T-cell (primary cell): ENCODE measurements at places on chromosomes 3 and 15.
A peak's percentile ranks its signal among the peaks of the same experiment; 100 is the strongest.

DNA sequence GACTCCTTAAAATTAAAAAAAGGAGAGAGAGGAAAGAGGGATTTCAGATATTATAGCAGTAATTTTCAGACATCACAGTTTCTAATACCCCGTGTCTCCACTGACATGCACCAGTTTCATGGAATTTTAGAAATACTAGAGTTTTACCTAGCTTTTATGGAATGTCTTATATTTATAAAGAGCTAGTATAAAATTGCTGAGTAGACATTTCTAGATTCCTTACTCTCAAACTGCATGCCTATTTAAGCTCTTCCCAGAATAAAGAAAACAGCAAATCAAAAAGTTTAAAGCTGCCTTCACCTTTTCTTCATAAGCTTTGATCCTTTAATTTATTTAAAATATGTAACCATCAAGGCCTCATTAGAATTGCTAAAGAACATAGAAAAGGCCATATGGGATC is 247.4 kb upstream of the IL12A start:
- DNase-seq: no peak

- DNase-seq: no peak
Measured at GRCh38 chr3:36743826-36744225, 20.5 kb downstream of the DCLK3 start.

GRCh38 chr3:131658771-131659170 is 156.0 kb upstream of the MRPL3 start:
- DNase-seq: no peak

DNA sequence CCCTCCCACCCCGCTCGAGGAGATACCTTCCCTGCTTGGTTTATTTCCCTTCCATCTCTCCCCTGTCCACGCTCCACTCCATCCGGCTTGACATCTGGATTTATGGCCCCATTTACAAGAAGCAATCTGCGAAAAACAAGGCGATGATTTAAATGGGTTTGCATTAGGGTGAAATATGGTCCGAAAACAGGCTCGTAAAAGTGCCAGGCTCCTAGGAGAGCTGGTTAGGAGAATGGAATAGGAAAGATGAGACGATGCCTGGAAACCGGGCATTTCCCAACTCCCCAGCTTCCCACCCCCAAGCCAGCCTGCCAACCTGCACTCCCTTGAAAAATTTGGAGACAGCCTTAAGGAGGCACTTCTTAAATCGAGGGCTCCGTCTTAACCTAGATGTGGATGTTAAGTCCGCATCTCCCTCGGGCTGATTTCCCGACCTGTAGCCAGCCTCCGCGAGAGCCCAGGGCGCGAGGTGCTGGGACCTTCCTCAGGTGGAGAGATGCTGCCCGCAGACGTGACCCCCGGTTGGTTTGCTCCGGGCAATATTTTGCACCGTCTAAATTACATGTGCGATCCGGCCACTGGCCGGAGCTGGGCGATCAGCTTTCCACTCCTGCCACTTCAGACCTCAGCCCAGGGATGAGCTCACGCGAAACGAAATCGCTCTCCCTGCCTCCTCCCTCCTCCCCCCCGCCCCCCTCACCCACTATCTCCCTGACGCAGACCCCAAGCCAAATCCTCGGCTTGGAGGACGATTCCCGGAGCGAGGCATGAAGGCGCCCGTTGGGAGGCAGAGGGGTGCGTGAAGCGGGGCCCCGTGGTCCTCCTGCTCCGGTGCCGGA is 1.3 kb downstream of the GRM7 start:
- no peak for DNase-seq

DNA sequence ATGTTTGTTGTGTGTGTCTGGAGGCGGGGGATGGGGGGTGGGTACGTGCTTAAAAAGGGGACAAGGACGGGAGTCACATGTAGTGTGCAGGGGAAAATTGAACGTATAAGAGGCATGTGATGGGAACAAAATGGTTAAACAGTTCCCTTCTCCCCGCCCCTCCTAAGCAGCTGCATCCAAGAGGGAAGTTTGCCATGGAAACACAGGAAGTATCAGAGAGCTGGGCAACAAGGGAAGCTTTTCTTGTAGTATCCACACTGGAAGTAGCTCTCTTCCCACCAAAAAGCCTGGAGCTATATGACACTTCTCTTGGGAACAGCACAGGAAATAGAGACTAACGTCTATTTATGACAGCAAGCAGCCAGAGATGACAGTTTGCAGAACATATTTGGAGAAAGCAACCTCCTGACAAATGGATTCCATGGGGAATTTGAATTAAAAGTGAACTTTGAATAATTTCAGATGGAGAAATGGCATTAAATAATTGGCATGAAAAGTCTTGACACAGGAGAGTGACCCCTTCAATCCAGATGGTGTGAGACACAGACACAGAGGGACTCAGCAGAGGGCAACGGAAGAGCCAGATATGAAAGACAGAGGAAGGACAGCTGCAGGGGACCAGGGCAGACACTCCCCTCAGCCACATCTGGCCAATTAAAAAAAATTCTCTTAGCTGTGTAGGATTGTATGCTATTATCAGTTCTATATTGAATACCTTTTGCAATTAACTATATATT is 294.2 kb upstream of the TBL1XR1 start:
- DNase-seq: no peak

GRCh38 chr3:69142090-69142489 is 19.7 kb upstream of the LMOD3 start:
- DNase-seq: no peak

- no peak for DNase-seq
Measured at GRCh38 chr15:58053315-58054153, 12.0 kb downstream of the ALDH1A2 start.

- no peak for DNase-seq
Measured at GRCh38 chr3:136270179-136270578, 20.0 kb downstream of the PCCB start.

GRCh38 chr15:101652098-101652785 is at the start of gene TM2D3:
Gene TM2D3 (minus strand): TSS chr15:101652381. CDS start chr15:101652361, 20 bp downstream.
- peak; percentile 95 for DNase-seq

DNA sequence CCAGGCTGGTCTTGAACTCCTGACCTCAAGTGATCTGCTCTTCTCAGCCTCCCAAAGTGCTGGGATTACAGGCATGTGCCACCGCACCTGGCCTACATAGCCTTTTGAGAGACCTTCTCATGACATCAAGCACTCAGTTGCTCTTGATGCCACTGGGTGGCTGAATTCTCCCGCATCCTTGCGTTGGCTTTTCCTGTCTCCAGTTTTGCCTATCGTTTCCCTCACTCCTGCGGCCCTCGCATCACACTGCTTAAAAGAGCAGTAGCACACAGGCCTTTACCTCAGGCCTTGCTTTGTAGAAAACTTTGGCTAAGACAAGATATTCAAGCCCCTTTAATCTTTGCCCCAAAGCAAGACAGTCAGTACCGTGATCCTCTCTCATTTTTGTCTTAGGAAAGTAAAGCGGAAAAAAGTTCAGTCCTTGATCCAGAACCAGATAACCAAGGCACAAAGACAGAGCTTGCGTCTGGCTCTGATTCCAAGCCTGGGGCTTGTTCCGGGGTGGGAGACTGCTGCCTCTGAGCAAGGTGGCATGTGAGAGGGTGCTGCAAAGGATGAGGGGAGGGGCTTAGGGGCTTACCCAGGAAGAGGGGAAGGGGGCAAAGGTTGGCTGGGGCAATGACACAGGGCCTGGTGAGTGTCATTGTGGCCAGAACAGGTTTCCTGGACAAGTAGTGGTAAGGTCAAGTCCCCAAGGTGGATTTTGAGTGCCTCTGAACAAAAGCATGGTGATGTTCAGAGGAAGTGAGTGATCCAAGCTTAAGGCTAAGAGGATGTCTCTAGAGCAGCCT is 175.0 kb upstream of the TLE3 start:
- DNase-seq: no peak

GRCh38 chr15:89749951-89750559 is 994 bp downstream of the MESP1 start:
- DNase-seq: peak; percentile 7

- no peak for DNase-seq
Measured at GRCh38 chr3:111904376-111905241, 45.5 kb downstream of the PHLDB2 start.

- DNase-seq: no peak
Measured at GRCh38 chr3:50583897-50584296, 14.6 kb downstream of the HEMK1 start.

- no peak for DNase-seq
Measured at GRCh38 chr3:155426524-155427230, 133.2 kb upstream of the STRIT1 start.

DNA sequence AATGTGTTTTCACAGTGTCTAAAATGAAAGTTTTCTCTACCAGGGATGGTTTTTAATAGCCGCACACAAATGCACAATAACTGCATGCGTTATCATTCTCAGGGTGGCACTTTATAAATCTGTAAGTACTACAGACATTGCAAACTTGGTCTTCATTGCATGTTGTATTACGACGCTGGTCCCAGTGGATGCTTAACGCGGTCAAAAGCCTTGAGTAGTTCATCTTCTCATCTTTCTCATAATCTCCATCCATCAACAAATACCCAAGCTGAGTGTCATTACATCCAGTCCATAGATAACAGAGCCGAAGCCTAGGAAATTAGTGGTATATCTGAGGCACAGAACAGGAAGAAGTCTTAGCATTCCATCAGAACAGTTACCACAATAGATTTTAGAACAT is 72.6 kb downstream of the USF3 start:
- no peak for DNase-seq

GRCh38 chr15:90885432-90886290 is 1.4 kb downstream of the FES start:
- peak; percentile 48 for DNase-seq

DNA sequence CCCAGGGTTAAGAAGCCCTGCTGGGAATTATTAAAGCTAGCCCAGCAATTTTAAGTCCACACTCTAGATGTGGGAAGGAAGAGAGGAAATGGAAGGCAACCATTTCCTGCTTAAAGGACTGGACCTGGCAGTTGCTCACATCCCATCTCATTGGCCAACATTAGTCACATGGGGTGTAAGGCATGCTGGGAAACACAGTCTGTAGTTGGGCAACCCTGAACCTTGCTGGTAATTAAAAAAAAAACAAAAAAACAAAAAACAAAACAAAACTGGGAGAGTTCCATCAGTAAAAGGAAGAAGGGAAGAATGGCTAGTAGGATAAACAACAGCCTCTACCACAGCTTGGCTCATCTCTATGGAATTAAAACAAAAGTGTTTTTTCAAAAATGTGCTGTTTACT is 136.0 kb downstream of the VGLL4 start:
- no peak for DNase-seq

DNA sequence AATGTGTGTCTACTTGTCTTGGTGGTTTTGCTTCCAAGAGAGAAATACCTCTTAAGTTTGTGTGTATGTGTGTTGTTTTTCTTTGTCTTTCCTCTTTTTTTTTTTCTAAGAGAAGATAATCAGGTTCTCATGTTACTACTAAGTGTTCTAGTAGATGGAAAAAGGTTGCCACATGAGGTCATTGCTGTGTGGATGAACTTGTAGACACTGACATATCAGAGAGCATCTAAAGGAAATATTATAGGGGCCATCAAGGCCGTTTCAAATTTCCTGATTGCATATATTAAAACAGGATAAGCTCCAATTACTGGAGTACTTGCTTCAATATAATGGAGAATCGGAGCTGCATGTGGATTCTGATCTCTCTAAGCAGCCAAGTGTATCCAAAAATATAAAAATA is 747.5 kb downstream of the NR2F2 start:
- DNase-seq: no peak

DNA sequence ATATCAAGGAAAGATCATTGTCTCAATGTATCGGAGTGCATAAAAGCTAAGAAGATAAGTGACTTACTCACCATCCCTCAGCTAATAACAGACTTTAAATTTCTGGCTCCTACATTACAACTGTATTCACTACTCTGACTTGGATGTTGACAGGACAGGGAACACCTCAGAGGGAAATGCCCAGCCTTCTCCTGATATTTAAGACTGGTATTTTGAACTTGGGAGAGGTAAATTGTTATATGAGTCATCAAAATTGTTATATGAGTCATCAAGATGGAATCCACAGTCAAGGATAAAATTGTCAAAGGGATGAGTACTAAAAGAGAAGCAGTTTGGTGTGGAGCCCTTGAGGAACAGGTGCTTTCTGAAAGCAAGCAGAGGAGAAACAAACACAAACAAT is 961.4 kb downstream of the VGLL3 start:
- no peak for DNase-seq

DNA sequence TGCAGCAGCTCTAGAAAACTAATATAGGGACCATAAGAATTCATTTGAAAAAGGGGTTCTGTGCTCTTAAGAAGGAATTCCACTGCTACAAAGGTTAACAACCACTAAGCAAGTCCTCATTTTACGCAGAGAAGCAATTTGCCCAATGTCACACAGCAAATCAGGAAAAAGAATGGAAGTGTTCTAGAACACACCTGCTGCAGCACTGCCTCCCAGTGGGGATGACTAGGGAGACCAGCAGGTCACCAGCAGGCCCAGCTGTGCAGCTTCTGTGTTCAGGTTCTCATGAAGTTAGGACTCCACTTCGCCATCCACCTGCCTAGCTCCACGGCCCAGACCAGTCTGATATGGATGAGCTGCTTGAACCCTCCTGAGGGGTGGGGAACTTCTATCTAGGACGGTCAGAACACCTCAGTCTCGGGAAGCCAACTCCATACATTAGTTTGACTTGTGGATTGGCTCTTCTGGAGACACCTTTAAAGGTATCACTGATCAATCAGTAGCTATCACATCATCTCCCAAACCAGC is 18.6 kb downstream of the POMGNT2 start:
- no peak for DNase-seq

GRCh38 chr3:195549931-195550519 is 6.9 kb upstream of the PPP1R2 start:
- DNase-seq: peak; percentile 81

GRCh38 chr15:62417439-62417838 is 252.4 kb upstream of the C2CD4B start:
- DNase-seq: no peak

GRCh38 chr15:45136378-45136764 is 6.6 kb downstream of the DUOX1 start:
- DNase-seq: no peak

- DNase-seq: peak; percentile 47
Measured at GRCh38 chr3:38039899-38040261, 872 bp downstream of the DLEC1 start.

DNA sequence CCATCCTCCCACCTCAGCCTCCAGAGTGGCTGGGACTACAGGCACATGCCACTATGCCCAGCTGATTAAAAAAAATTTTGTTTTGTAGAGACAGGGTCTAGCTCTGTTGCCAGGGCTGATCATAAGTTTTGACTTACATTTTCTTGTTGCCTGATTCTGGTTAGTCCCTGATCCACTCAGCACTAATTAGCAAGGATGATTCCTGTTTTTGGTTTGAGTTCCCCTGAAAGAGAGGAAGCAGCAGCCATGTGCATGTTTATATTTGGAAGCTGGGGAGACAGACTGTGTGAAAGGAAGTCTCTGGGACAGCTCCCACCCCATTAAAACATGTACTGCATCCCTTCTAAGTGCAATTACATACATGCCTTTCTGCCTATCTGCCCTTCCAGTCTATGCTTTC is 3.6 kb upstream of the NCK1 start:
- DNase-seq: no peak

- DNase-seq: no peak
Measured at GRCh38 chr15:100775581-100776185, 103.9 kb upstream of the ALDH1A3 start.

GRCh38 chr15:58331560-58331912 is 100.3 kb upstream of the LIPC start:
- DNase-seq: no peak
